ENCODE measurements at places on chromosomes 4 and X. TPM values are rescaled to one million over a fixed set of nuclear protein-coding genes. Genes with fewer than 3 reads are reported as not detected.

DNA sequence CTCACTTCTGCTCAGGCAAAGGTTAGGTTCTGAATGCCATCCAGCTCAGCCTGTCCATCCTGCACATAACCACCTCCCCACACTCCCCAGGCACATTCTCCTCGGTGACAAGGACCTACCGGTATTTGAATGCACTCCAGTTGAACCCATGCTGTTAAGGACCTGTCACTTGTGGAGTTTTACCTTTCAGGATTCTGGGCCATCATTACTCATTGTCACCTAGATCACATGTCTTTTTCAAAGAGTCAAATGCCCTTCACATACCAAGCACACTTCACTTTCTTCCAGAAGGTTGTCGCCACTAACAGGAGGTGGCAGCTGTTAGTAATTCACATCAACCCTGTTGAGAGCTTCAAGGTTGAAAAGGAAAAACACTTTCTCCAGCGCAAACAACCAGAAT is 218.3 kb downstream of the SOWAHB start:
- DNase-seq, result no peak

GRCh38 chrX:45850197-45850774 is 649.6 kb upstream of the DIPK2B start:
- no peak for DNase-seq

- DNase-seq, result no peak
Measured at GRCh38 chr4:156971165-156971675, 379 bp downstream of the PDGFC start.

DNA sequence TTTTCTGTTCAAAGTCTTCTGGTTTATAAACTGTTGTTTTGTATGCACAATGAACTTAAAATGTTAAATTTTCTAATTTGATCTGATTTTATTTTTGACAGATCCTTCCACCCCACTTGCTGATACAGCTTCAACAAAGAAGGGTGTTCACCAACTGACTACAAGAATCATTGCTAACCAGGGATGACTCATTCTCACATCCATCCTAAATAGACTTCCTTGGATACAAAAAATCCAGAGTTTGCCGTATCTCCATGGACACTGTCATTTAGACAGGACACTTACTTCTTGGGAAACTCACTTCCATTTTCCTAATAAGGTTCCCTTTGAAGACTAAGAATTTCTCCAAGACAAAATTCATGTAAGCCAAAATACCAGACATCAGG is 111.6 kb upstream of the NWD2 start:
- DNase-seq, result no peak

GRCh38 chr4:97990409-97990808 is 152.9 kb downstream of the STPG2 start:
- DNase-seq, result no peak

The HDAC6 gene
- total RNA-seq, result 64.1 TPM

The FRG2 gene
- total RNA-seq, result not detected

- DNase-seq, result no peak
Measured at GRCh38 chr4:2866891-2867290, 23.2 kb downstream of the ADD1 start.

- peak; percentile 30 for DNase-seq
Measured at GRCh38 chr4:185847352-185848097, 35.5 kb upstream of the SORBS2 start.

The STK32B gene
- 25.9 TPM for total RNA-seq

The NDUFA1 gene
- total RNA-seq, result 28.1 TPM

The RASSF6 gene
- total RNA-seq, result 0.31 TPM

- DNase-seq, result peak; percentile 20
Measured at GRCh38 chr4:42954963-42955669, 62.6 kb downstream of the GRXCR1 start.

DNA sequence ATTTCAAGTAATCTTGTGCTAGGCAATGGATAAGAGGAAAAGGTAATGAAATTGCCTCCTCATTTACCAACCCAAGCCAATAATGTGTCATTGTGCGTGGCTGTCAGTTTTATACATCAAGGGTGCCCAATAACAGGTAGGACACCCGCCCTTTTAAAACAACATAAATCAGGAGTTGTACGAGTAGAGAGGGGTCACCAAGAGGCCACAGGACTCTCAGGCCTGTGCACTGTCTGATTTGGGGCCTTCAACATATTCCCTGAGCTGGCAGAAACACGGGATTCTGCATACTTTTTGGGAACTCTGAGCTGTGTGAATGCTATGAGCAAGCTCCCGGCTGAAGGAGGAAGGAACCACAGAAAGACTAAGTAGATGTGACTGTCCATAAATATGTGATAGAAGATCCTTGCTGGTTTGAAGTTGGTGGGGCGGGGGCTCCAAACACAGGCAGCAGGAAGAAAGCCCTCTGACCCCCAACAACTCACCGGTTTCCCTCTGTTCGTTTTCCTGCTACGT is 82.7 kb upstream of the MAML3 start:
- DNase-seq, result no peak

GRCh38 chr4:71216316-71216959 is 122.4 kb upstream of the SLC4A4 start:
- no peak for DNase-seq
